Neuronal stem cell (in vitro differentiated cells): ENCODE measurements at places on chromosomes 2 and 18.

GRCh38 chr2:232372231-232373208, 6.0 kb upstream of the ALPP start:
- peaks cover 1% of the 10 kb centered on the region for H3K4me1 ChIP-seq
- no peak overlapping the region for H3K27ac ChIP-seq
- DNase-seq: no peak
- H3K4me3 ChIP-seq: no peak overlapping the region
- H3K27me3 ChIP-seq: no peaks in the 10 kb centered on the region

DNA sequence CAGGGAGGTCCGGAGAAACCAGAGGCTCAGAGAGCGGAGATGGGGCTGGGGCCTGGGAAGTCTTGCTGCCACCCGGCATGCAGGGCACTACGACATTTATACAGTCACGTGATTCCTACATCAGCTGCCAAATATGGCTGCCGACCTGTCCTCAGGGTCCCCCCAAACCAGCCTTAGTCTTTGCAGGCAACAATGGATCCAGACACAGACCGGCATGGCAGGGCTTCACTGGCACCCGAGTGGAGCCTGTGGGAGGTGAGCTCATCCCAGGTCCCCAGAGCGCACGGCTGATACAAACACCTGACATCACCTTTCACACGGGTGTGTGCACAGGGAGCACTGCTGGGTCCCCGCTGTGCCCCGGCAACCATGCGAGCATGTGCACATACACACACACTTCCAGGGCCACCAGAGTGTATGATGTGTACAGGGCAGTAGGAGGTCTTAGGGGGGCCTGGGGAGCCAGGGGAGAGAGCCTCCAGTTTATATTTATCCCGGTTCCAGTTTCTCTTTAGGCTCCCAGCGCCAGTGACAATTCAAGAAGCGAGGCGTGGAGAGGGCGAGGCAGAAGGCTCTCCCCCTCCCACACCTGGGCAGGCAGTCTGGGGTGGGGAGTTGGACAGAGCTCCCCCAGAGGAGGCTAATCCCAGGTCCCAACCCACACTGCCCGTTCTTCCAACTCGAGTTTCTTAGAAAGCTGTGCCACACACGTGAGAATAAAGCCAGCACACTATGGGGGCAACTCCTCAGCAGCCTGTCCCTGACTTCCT, 2.7 kb downstream of the SEMA4C start:
- peaks cover 53% of the 10 kb centered on the region for H3K36me3 ChIP-seq
- no peaks in the 10 kb centered on the region for H3K27me3 ChIP-seq
- H3K4me1 ChIP-seq: peaks cover 16% of the 10 kb centered on the region
- peak overlapping the region; percentile 93 for H3K4me3 ChIP-seq

DNA sequence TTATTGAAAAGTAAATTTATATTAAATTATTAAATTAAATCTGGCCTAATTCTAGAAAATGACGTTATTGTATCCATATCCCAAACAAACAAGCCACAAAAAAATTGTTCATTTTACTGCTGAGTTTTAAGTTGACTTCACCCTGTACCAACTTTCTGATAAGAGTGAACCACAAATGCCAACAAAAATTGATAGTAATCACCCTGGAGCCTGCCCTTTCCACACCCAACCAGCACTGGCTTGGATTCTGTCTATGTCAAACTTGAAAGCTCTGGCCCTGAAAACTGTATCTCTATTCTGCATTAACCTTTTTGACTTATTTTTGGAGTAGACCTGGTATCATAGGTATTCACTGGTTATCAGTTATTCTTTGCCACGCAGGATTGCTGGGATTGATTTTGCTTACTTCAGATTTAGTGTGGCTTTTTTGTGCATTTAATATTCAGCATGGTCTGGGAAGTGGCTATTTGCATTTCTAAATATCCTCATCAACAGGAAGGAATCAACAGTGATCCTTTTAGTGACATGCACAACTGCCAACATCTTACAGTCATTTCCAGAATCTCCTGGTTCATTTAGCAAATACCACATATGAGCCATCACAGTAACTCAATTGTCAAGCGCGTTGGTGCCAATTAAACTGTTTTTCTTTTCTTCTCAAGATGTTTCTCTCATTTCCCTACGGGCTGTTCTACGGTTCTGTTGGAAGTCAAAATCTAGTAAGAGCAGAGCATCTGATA, 11.4 kb upstream of the SRBD1 start:
- no peaks in the 10 kb centered on the region for H3K4me1 ChIP-seq
- H3K4me3 ChIP-seq: no peak overlapping the region
- no peak for DNase-seq
- peaks cover 17% of the 10 kb centered on the region for H3K27me3 ChIP-seq
- no peak overlapping the region for H3K27ac ChIP-seq

GRCh38 chr2:45850558-45850957, 199.1 kb downstream of the PRKCE start:
- no peaks in the 10 kb centered on the region for H3K27me3 ChIP-seq
- H3K4me3 ChIP-seq: no peak overlapping the region
- H3K36me3 ChIP-seq: no peaks in the 10 kb centered on the region
- H3K4me1 ChIP-seq: peaks cover 2% of the 10 kb centered on the region

DNA sequence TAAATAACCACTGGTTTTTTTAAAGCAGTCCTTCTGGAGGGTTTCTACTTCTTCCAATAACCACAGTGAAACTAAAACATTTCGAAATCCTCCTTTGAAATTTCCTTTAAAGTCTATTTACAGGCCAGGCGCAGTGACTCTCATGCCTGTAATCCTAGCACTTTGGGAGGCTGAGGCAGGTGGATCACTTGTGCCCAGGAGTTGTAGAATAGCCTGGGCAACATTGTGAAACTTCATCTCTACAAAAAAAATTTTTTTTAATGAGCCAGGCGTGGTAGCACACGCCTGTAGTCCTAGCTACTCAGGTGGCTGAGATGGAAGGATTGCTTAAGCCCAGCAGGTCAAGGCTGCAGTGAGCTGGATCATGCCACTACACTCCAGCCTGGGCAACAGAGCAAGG, 15.2 kb downstream of the KIDINS220 start:
- peaks cover 62% of the 10 kb centered on the region for H3K36me3 ChIP-seq
- no peak for DNase-seq
- no peak overlapping the region for H3K27ac ChIP-seq
- H3K27me3 ChIP-seq: no peaks in the 10 kb centered on the region
- H3K4me1 ChIP-seq: no peaks in the 10 kb centered on the region

DNA sequence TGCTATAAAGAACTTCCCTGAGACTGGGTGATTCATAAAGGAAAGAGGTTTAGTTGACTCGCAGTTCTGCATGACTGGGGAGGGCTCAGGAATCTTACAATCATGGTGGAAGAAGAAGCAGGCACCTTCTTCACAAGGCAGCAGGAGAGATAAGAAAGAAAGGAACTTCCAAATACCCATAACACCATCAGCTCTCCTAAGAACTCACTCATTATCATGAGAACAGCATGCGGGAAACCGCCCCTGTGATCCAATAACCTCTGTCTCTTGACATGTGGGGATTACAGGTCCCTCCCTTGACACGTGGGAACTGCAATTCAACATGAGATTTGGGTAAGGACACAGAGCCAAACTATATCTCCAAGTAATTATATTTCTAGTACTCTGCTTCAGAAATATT, 163.8 kb upstream of the CDH20 start:
- H3K36me3 ChIP-seq: no peaks in the 10 kb centered on the region
- H3K27me3 ChIP-seq: no peaks in the 10 kb centered on the region
- DNase-seq: no peak
- H3K4me3 ChIP-seq: no peak overlapping the region
- no peaks in the 10 kb centered on the region for H3K4me1 ChIP-seq

DNA sequence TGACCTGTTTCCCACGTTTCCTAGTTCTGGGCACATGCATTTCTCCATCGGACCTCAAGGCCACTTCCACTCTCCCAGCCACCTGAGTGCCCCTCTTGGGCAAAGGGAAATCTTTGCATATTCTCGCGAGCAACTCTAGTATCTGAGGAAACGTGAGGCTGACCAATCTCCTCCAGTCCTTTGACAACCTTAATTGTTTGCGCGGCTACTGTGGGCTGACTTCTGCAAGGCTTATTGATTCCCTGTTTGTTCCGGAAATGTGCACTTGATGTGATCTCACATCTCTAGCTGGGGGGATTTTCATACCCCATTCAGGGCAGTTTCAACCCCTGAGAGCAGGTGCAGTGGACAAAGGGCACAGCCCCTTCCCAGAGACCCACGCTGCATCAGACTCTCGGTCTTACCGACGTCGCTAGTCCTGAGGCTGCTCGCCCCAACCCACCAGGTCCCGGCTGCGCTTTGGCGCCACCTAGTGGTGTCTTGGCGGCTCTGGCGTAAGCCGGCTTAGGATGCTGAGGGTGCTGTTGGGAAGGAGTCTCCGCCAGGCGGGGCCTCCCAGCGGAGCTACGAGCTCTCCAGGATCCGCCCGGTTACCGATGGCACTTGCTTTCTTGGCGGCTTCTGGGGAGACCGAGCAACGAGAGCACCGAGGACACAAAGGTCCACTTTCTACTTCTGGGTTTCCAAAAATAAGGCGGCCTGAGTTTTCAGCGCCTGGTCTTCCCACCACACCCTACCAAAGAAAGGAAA, 24.8 kb upstream of the SPR start:
- H3K27me3 ChIP-seq: no peaks in the 10 kb centered on the region
- peak overlapping the region; percentile 34 for H3K4me3 ChIP-seq
- peaks cover 2% of the 10 kb centered on the region for H3K4me1 ChIP-seq
- no peaks in the 10 kb centered on the region for H3K36me3 ChIP-seq
- no peak overlapping the region for H3K27ac ChIP-seq

GRCh38 chr2:62347563-62348270, 151.8 kb downstream of the B3GNT2 start:
- no peaks in the 10 kb centered on the region for H3K27me3 ChIP-seq
- no peaks in the 10 kb centered on the region for H3K36me3 ChIP-seq
- no peaks in the 10 kb centered on the region for H3K4me1 ChIP-seq
- H3K27ac ChIP-seq: no peak overlapping the region

GRCh38 chr2:54422072-54422581, 34.0 kb upstream of the SPTBN1 start:
- H3K4me3 ChIP-seq: no peak overlapping the region
- DNase-seq: no peak
- H3K4me1 ChIP-seq: no peaks in the 10 kb centered on the region
- no peaks in the 10 kb centered on the region for H3K36me3 ChIP-seq

GRCh38 chr18:13548106-13548819, 178.1 kb downstream of the FAM210A start:
- H3K4me1 ChIP-seq: no peaks in the 10 kb centered on the region
- no peaks in the 10 kb centered on the region for H3K36me3 ChIP-seq
- no peak for DNase-seq
- H3K27me3 ChIP-seq: no peaks in the 10 kb centered on the region
- no peak overlapping the region for H3K4me3 ChIP-seq
- H3K27ac ChIP-seq: no peak overlapping the region

DNA sequence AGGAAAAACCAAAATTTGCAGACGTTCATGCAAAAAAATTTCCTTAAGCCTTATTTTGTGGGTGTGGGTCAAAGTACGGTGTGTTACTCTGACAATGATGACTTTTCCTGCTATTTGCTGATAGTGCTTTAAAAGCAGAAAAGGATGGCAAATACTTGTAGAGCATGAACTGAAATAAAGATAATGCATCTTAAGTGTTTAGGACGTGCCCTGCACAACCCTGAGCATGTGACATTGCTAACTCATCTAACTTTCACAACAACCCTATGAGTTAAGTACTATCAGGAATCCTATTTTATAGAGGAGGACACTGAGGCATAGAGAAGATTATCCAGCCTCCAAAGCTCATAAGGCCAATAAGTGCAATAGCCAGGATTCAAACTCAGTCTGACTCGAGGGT, 143.3 kb downstream of the RNF152 start:
- H3K27ac ChIP-seq: no peak overlapping the region
- no peaks in the 10 kb centered on the region for H3K27me3 ChIP-seq
- DNase-seq: no peak
- H3K36me3 ChIP-seq: no peaks in the 10 kb centered on the region
- H3K4me3 ChIP-seq: no peak overlapping the region
